ENCODE measurements at places on chromosomes 7 and 10. TPM values are rescaled to one million over a fixed set of nuclear protein-coding genes. Genes with fewer than 3 reads are reported as not detected.

DNA sequence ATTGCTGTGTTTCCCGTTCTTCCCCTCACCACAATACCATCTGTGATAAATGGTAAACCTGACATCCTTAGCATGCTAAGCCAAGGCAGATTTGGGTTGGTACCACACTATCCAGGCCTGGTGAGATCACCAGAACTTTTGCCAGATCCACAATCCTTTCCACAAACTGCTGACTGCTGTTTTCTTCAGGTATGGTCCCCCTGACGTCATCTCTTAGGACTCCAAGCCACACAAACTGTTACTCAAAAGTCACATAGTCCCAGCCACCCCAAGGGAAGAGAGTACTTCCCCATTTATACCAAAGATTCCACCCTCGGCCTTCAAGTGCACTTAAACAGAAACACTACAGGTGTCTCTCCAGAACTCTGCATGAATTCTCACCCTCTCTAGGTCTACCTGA, 34.8 kb downstream of the SLC25A13 start:
- DNase-seq, result no peak

DNA sequence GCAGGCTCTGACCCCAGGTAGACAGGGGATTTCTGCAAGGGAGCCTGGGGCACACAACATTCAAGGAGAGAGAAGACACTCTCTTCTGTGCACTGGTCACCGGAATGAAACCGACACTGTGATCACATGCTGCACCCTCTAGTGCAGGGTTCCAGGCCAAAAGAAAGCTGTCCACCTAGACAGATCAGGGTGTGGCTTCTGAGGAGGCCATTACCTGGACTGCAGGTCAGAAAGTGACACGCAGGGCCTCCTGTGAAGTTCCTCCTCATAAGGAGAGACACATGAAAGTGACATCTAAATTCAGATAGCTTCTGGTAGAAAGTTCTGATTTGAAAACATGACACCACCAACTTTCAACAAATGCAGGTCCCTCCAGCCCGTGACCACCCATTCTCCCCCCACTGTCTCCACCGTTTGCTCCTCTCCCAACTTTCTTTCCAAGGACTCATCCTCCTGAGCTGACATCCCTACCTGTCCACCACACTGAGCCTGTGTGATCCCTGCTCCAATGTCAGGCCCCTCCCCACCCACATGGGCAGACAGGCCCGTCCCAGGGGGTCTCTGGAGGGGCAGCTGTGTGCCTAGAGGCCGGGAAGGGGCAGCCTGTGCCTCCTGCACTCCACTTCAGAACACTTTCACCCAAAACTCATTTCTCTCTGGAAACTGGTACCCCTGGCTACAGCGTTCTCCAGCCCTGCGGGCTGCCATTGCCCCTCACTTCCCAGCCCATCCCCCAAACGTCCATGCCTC, 198.0 kb downstream of the TNS3 start:
- no peak for DNase-seq

DNA sequence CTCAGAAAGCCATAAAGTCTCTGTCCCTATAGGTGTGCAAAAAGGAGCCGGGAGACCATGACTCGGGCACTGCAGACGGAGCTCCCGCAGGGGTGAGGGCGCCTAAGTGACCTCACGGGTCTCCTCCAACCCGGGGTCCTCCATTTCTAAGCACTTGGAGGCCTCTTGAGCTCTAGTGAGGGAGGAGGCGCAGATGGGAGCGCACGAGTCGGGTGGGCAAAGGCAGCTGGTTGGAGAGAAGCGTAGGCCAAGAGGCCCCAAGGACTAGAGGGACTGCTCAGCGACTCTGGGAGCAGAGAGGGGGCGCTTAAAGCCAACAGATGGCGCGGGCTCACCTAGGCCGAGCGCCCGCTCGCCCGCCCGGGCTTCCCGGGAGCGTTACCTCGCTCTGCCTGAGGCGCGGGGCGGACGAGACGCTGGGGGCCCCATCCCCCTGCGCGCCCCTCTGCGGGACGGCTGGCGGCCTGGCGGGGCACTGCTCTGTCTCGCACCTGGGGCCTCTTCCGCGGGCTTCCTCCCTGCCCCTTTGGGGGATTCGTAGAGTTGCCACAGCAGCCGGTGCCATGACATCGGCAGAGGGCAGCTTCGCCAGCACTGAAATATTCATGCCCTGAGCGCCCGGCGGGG, 523 bp upstream of the CDH23 start:
- peak; percentile 22 for DNase-seq

DNA sequence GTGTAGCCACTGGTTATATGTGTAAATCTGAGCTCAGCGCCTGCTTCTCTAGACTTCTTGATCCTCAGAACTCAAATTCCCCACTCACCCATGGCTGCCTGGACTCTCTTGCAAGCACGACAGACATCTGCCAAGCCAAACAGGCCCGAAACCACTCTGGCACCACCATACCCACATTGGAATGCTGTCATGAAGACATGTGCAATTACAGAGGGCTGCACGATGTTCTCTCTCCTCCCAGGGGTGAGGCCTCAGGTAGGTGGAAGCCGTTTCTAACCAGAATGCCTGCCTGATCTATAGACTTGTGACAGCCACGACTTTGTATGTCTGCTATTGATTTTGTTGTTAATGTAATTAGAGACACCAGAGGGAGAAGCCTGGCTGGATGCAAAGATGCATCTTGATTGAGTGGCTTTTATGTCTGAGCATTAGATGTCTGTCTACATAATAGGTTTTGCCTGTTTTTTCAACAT, 4.0 kb downstream of the BAMBI start:
- DNase-seq, result no peak

Gene TMEM176A
- total RNA-seq, result not detected

GRCh38 chr10:113073549-113074189, 123.6 kb downstream of the TCF7L2 start:
- peak; percentile 98 for DNase-seq

Data from GM23248 (cell line).